Liver (tissue), 10 donors: ENCODE measurements at places on chromosomes 7 and 10. TPM values are rescaled to one million over a fixed set of nuclear protein-coding genes. Genes with fewer than 3 reads are reported as not detected.

DNA sequence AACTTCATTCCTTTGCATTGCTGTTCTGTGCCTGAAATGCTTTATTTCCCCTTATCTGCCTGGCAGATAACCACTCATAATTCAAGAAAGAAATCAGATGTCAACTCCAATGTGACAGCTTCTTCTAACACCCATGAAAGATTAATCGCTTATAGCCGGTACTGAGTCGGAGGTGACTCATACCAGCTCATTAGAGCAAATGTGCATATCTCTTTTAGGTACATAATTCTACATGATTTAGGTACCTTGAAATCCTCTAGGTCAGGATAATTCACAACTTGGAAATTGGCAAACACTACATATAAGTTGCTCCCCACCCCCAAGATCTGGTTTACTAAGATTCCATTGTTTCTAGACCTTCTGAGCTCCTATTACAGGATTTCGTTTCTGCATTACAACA, 554.4 kb upstream of the SORCS1 start:
- no peak for DNase-seq

DNA sequence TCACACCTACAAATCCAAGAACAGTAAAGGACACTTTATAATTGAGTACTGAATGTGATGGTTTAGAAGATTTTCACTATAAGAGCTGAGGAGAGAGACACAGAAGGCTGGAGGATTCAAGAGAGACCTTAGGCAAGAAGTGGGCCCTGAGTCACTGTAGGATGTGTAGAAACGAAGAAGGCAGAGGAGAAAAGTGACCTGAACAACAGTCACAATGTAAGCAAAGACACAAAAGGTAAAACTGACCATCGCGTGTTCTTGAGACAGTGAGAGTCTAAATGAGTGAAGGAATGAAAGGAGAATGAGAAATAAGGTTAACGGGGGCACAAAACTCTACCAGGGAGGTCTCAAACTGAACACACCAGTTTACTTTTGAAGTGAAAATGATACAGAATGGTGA, 298.2 kb upstream of the LRGUK start:
- DNase-seq = no peak

DNA sequence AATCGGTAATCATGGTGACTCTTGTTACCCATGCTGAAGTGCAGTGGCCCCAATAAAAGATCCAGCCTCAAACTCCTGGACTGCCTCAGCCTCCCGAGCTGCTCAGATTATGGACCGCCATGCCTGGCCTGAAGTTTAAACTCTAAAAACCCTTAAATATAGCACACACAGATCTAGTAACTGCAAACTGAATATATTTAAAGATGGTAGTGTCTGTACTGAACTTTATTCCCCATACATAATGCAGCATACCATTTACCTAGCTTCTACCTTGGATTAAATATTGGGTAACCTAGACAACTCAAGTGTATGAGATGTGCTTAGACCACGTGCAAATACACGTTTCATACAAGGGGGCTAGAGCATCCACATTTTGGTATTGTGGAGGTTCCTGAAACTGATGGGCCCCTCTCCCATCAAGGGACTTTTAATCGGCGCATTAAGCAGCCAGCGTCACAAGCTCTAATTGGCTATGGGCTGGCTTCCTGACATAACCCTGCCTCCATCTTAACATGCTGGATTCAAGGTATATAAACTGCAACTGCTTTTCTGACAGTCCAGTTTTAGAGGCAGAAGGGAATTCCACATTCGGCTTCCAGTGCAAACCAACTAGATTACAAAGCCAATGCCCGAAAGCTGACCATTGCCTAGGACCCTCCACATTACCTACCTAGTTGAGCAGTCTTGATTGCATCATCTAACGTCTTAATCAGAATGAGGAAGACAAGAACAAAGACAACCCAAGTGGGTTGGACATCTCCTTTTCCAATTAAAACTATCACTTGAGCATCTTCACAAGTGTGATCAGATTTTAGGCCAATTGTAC, 13.0 kb downstream of the HNRNPA2B1 start:
- DNase-seq = no peak

DNA sequence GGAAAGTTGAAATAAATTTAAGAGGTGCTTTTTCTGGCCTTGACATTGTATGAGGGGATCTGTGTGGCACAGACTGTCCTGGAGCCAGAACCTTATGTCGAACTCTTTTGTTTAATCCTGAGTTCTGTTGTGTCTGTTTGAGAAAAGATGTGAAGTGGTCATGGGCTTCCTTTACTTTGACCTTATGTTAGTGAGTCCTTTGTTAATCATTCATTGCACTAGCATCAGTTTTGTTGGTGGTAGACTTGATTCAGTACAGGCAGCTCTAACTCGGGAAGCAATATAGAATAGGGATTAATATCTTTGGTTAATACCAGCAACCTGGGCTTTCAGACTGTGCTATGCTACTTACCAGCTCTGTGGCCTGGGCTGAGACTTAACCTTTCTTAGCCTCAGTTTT, 123.9 kb upstream of the FZD1 start:
- DNase-seq = no peak

The CREB5 gene
- polyA plus RNA-seq = 0.64 TPM

The SUN1 gene
- polyA plus RNA-seq = 29.2 TPM
